ENCODE measurements at places on chromosomes 7 and 10.

GRCh38 chr7:35253460-35253709 lies 515 bp downstream of the TBX20 start:
- no peak for DNase-seq

- no peak for DNase-seq
These were observed 67.2 kb downstream of the COBL start for GRCh38 chr7:51249187-51249945.

DNA sequence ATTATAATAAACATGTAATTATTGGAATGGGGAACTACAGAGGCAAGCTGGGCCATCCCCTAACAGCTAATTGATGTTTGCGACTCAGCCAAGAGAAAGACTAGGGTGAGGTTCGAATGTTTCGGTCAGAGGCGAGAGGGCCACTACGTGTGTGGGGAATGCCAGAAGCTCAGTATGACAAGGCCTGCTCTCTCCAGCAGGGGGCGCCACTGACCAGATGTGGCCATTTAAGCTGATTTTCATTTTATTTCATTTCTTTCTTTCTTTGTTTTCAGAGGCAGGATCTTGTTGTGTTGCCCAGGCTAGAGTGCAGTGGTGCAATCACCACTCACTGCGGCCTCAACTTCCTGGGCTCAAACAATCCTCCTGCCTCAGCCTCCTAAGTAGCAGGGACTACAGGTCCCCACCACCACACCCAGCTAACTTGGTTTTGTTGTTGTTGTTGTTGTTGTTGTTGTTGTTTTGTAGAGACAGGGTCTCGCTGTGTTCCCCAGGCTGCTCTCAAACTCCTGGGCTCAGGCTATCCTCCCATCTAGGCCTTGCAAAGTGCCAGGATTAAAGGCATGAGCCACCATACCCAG lies 38.1 kb downstream of the TMEM130 start:
- DNase-seq = no peak

- DNase-seq = no peak
These were observed 225.6 kb upstream of the IGFBP3 start for GRCh38 chr7:46146454-46147255.

DNA sequence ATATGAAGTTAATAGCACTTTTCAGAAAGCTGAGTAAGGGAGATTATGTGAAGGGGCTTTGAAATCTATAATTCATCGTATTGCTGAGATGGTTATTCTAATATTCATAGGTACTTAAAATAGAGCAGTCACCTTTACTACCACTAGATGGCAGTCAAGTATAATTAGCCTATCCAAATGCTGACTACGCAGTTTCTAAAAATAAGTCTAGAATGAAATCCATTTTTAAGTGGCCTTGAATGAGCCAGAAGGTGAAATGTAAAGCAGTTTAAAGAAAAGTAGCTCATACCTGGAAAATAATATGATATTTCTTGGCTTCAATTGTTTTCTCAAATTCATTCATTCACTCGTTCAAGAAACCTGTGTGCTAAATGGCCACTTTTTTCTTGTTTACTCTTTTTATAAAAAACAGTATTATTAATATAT lies 1277.1 kb downstream of the GATA3 start:
- DNase-seq = no peak

DNA sequence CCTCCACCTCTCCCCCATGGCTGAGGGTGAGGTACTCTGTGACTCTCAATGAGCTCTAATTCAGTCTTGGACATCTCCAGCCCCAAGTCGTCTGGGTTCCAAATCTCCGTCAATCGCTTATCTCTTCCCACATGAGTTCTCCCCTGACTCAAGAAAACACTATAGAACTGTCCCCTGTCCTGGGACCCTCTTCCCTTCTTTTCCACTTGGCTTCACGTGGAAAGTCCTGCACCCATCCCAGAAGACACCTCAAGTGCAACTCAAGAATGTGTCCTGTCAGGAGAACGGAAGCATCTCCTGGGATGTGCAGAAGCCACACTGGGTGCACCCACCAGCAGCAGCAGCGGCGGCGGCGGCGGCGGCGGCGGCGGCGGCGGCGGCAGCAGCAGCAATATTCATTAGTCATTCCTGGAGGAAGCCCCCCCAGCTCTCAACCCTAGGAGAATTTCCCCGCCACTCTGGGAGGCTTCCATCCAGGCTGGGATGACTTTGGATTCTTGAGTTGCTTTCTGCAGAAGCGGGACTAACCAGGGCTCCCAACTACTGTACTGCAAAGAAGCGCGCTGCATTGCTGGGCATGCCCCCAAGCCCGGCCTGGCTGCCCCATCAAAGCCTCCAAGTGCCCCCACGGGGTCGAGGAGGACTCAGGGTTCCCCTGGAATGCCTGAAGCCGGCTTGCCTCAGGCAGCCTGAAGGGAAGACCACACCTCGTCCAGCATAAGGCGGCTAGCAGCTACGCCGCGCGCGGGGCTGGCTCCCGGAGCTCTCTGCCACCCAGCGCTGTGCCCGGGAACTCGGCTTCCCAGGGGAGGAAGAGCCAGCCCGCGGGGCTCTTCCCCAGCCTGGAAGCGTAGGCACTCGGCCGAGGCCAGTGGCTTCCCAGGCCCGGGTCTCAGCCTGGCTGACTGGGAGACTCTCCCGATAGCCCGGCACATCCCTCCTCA lies 1.0 kb downstream of the CRTAC1 start:
- no peak for DNase-seq

DNA sequence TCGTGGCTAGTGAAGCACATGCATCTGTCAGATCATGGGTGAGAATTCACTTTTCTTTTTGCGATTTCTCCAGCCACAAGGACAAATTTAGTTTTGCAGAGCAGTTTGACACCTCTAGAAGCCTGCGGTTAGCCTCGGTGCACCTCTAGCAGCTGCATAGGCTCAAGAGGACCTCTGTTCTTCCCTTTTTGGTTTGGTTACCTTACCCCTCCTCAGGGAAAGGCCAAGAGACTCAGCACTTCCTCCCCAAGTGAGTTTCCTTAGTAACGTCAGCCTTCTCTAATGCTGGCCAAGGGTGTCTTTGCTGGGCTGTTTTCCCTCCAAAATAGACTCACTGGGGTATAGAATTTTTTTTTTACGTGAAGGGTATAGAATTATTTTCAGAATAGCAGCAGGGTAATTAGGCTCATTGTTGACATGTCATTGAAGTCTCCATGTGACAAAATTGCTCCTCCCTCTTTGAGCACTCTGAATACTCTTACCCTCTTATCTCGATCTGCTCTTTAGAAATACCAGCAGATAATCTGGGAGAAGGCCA lies 97.8 kb downstream of the AUTS2 start:
- peak; percentile 15 for DNase-seq

DNA sequence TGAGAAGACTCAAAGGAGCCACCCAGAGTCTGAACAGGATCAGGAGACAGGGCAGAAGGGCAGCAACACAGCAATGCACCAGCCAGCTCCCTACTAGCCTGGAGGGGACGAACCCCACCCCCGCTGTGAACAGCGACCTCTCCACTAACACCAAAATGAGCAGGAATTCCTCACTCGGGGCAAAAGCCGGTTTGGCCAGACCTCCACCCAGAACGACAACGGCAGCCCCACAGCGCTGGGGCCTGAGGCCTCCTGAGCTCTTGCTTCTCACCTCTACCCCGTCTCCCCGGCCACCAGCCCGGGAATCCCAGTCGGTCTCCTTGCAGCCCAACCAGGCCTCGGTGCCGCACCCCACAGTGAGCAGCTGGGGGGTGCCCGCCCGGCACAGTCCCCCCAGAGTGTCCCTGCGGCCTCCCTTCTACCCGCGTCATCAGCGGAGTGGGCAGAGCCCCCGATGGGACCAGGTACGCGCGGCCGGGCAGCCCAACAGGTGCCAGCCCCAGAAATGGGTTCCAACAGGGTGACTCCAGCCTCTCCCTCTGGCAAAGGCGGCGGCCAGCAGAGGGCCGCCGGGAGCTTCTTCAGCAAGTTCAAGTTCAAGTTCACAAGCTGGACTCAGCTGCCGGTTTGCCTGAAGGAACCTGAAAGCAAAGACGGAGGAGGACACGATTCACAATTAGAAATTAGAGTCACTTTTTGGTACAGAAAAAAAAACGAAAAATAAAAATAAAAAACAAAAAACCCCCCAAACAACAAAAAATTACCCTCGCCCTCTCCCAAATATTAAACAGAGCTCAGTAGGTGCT lies 129.0 kb downstream of the MARCHF5 start:
- peak; percentile 52 for DNase-seq

DNA sequence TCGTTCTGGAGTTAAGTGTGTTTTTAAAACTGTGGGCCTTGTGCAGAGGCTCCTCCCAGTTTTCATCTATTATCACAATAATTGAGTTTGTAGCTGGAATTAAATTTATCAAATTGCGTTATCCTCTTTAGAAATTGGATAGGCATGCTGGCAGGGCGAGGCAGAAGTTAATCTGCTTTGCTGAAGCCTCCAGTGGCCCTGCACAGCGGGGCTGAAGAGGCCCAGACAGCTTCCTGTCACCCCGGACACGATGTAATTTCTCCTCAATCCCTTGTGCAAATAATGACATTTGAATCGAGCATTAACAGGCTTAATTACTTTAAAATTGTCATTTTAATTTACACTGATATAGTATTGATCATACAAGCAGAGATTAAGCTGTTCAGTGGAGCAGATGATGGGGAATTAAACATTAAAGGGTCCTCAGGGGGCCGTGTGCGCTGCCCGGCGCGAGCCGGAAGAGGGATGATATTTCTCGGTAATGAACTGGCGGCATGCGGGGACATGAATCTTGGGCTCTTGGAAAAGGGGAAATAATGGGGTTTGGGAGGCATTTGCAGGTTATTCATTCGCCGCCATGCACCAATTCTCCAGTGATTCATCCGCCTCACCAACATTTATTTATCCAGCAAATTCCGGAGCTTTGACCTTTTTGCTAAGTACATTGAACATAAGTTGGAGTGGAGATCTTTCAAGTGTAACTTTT lies 118.5 kb downstream of the NKX6-2 start:
- no peak for DNase-seq

- DNase-seq = peak; percentile 91
These were observed 31.4 kb upstream of the NPVF start for GRCh38 chr7:25259487-25260243.

DNA sequence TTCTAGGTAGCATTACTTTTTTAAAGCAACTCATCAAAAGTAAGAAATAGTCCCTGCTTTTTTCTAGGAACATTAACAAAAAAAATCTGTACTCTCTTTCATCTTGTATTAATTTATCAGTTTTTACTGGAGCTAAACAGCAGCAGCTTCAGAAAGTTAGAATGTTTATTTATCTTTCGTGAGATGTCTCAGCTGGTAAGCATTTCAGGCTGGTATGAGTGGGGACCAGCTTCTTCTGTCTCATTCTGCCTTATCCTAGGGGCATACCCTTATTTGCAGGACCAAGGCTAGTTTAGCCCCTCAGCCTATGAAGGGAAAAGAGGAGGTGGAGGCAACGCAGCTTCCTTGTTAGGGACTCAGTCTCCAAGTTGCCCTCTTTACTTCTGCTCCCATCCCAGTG lies 35.1 kb downstream of the LANCL2 start:
- no peak for DNase-seq

DNA sequence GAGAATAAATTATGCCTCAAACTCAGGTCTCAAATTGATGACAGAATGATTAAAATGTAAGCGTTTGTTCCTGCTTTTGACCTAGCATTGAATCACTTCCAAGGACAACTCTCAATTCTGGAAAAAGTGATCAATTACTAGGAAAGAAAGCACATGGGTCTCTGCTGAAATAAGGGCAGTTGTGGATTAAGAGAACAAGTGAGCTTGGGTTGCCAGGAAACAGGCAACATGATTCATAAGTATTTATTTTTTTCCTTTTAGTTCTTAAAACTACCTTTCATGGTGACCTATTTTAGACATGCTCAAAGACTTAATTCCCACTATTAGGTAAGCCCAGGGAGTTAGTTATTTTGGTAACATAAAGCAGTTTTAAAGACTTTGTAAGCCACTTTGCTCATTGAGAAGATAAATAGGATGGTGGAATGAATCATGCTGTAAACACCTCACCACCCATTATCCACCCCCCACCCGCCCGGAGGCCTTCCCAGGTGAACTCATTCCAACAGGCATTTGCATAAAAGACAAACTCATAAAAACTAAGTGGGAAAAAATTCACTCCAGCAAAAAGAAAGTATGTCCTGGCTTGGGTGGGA lies 728.3 kb downstream of the SORCS1 start:
- peak; percentile 7 for DNase-seq

- no peak for DNase-seq
These were observed 3.9 kb downstream of the C10orf62 start for GRCh38 chr10:97593421-97593820.

DNA sequence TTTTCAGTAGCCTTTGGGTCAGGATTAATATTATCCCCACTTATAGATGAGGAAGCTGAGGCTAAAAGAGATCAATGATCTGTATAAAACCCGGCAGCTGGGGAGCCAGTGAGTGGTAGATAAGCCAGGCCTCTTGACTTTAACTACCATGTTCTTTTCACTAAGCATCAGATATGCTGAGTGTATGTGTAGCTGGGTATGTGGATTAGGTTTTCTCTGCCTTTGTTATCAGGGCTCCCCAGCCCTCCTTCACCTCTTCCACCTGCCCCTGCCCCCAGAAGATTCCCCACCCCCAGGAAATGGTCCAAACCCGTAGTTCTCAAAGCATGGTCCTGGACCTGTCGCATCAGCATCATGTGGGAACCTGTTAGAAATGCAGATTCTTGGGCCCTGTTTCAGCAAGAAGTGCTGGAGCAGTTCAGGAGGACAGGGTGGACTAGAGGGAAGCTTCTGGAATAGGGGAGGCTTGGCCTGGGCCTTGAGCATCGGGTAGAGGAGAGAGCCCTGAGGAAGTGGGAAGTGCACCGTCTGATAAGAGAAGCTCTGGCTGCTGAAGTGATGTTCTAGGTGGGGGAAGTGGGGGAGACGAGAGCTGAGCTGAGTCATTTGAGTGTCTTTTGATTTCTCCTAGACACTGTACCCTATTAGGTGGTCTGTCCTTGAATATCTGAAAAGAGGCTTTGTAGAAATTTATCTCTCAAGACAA lies 101.3 kb downstream of the HIF1AN start:
- no peak for DNase-seq

GRCh38 chr7:142774826-142775225 lies 4.1 kb downstream of the PRSS2 start:
- no peak for DNase-seq

GRCh38 chr7:99449326-99449725 lies 10.6 kb downstream of the CPSF4 start:
- no peak for DNase-seq

- DNase-seq = no peak
These were observed 6.7 kb upstream of the PNLIP start for GRCh38 chr10:116538992-116539391.

- DNase-seq = no peak
These were observed 722.3 kb downstream of the KCNMA1 start for GRCh38 chr10:76915316-76915715.

- DNase-seq = no peak
These were observed 44.8 kb downstream of the PRKCQ start for GRCh38 chr10:6535156-6535764.

- no peak for DNase-seq
These were observed 892.6 kb downstream of the XPNPEP1 start for GRCh38 chr10:109030581-109031210.

DNA sequence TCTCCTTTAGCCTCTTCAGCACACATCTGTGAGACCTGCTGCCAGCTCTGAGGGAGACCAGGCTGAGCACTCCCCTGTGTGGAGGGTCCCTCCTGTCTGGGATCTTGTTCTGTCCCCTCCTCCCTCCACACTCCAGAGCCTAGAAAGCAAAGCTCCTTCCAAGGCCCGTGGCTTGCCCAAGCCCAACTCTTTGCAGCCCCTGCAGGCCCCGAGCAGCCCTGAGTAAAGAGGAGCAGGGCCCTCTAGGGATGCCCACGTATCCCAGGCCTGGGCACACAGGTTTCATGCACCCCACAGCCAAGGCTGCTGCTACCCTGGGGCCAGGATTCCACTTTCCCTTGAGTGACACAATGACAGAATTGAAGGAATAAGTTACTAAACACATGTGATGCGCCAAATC lies 24.0 kb downstream of the COBL start:
- DNase-seq = no peak

Data from stomach (tissue), 19 donors.